ENCODE measurements at places on chromosomes 6 and 20.

GRCh38 chr6:117513778-117514365 lies 31.4 kb downstream of the DCBLD1 start:
- DNase-seq: no peak
- H3K4me3 ChIP-seq: no peak overlapping the region
- H3K4me1 ChIP-seq: no peaks in the 10 kb centered on the region
- no peaks in the 10 kb centered on the region for H3K36me3 ChIP-seq
- peaks cover 14% of the 10 kb centered on the region for H3K27me3 ChIP-seq

DNA sequence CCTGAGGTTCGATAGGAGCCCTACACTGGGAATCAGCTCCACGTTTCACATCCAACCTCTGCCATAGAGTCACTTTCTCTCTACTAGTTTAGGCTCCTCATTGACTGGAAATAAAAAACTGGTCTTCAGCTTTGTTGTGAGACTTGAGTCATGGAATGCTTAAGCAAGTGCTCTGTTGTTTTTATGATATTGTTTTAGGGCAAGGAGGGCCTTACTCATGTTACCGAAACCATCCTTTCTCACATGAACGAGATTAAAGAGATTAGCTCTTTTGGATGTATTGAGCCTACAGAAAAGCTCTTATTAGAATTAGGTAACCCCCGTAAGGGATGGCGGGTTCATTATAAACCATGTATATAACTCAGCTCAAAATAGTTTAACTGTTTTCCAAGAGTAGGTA lies 6.9 kb upstream of the MOCS1 start:
- no peak overlapping the region for H3K27ac ChIP-seq
- no peaks in the 10 kb centered on the region for H3K4me1 ChIP-seq
- H3K4me3 ChIP-seq: no peak overlapping the region
- no peaks in the 10 kb centered on the region for H3K36me3 ChIP-seq
- DNase-seq: no peak
- peaks cover 42% of the 10 kb centered on the region for H3K27me3 ChIP-seq

DNA sequence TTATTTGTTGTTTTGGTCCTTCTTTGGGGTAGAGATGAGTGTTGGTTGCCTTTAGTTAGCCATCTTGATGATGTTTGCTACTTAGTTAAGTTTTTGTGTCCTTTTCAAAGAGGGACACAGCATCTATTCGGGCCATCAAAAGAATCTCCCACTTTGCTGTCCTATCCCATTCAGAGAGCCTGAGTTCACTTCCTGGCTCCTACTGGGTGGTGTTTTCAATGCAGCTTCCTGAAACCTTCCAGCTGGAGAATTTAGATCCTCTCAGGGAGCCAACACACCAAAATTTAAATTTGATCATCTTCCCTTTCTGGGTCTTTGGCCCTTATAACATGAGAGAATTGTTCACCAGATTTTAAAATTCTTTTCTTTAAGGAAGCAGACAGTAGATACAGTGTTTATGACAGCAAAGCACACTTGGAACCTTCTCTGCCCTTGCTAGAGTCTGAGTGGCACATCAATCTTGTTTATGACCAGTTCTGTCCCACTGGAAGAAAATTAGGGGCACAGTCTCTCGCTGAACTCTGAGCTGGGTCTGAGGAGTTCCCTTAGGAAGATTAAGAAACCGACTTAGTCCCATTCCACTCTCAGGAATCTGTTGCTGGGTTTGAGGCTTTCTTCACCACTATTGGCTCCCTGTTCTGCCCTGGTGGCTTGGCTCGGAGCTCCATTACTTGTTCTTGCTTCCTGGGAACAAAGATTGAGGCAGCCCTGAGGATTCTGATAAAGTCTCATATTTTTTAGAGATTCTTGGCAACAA lies 115.5 kb downstream of the CCDC170 start:
- DNase-seq: no peak
- no peak overlapping the region for H3K4me3 ChIP-seq
- H3K27me3 ChIP-seq: no peaks in the 10 kb centered on the region
- H3K36me3 ChIP-seq: no peaks in the 10 kb centered on the region
- H3K27ac ChIP-seq: no peak overlapping the region
- no peaks in the 10 kb centered on the region for H3K4me1 ChIP-seq

GRCh38 chr20:39825950-39826349 lies 863.1 kb downstream of the MAFB start:
- DNase-seq: no peak
- peaks cover 7% of the 10 kb centered on the region for H3K27me3 ChIP-seq
- H3K36me3 ChIP-seq: peaks cover 6% of the 10 kb centered on the region
- no peak overlapping the region for H3K4me3 ChIP-seq
- H3K4me1 ChIP-seq: peaks cover 4% of the 10 kb centered on the region
- no peak overlapping the region for H3K27ac ChIP-seq

DNA sequence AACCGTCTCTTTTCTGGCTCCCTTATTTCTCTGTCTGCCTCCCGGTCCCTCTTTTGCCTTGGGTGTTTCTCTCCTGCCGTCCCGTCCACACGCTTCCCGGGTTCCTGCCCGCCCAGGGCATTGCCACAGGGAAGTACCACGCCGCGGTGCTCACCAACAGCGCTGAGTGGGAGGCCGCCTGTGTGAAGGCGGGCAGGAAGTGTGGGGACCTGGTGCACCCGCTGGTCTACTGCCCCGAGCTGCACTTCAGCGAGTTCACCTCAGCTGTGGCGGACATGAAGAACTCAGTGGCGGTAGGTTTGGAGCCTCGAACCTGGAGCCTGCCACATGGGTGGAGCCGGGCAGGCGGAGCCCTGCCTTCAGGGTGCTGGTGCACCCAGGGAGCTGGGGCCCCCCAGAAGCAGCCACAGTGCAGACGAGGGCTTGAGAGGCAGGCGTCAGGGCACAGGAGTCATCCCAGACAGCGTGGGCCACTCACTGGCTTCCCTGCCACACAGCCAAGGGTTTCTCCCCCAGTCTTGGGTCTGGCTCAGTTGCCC lies 21.3 kb downstream of the NPEPL1 start:
- H3K36me3 ChIP-seq: no peaks in the 10 kb centered on the region
- no peak overlapping the region for H3K27ac ChIP-seq
- peaks cover 6% of the 10 kb centered on the region for H3K4me1 ChIP-seq

- no peaks in the 10 kb centered on the region for H3K36me3 ChIP-seq
- H3K27ac ChIP-seq: peak overlapping the region; percentile 7
- peaks cover 20% of the 10 kb centered on the region for H3K27me3 ChIP-seq
- no peak for DNase-seq
Observed at GRCh38 chr6:144007478-144008119, 460 bp downstream of the PLAGL1 start.

DNA sequence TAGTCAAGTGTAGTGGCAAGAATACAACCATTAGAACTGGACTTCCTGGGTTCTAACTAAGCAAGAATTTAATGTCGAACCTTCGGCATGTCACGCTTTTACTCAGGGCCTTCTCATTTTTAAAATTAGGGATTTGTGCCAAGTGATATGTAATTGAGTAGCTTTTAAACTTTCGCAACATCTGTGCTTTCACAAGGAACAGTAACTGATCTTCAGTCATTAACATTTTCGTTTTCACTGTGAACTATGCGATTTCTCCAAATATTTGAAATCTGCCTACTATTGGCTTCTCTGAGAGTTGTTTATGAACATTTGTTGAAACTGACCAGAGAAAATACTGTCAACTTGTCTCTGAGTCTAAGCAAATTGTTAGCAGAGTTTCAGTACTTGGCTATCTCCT lies 27.6 kb downstream of the GRM1 start:
- no peaks in the 10 kb centered on the region for H3K27me3 ChIP-seq
- no peak overlapping the region for H3K27ac ChIP-seq
- no peaks in the 10 kb centered on the region for H3K4me1 ChIP-seq
- no peak overlapping the region for H3K4me3 ChIP-seq
- no peaks in the 10 kb centered on the region for H3K36me3 ChIP-seq

- H3K36me3 ChIP-seq: no peaks in the 10 kb centered on the region
- no peak overlapping the region for H3K4me3 ChIP-seq
- no peak overlapping the region for H3K27ac ChIP-seq
- peaks cover 3% of the 10 kb centered on the region for H3K4me1 ChIP-seq
Observed at GRCh38 chr6:3031857-3032640, 32.4 kb downstream of the NQO2 start.

DNA sequence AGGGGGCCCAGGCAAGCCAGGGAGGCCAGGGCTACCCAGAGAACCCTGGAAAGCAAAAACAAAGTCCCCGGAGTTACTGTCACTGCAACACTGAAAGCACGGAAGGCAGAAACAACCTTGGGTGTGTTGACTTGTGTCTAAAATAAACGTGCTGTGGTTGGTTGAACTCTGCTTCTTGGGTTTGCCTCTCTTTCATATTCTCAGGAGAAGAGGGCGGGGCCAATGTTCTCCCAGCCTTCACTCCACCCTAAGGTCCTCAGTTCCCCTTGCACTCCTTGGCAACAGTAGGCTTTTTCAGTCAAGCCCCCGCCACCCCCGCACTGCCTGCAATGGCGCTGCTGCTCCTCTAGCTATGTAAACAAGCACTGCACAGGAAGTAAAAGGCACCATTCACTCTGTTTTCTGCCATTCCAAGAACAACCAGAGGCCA lies 60.9 kb downstream of the COL9A1 start:
- DNase-seq: no peak
- H3K36me3 ChIP-seq: no peaks in the 10 kb centered on the region
- H3K27ac ChIP-seq: no peak overlapping the region
- no peaks in the 10 kb centered on the region for H3K27me3 ChIP-seq

- peaks cover 10% of the 10 kb centered on the region for H3K27me3 ChIP-seq
- no peak for DNase-seq
- H3K36me3 ChIP-seq: no peaks in the 10 kb centered on the region
- no peak overlapping the region for H3K27ac ChIP-seq
- H3K4me1 ChIP-seq: no peaks in the 10 kb centered on the region
Observed at GRCh38 chr6:100283285-100283684, 181.4 kb downstream of the SIM1 start.
